ENCODE measurements at places on chromosomes 7 and 10. TPM values are rescaled to one million over a fixed set of nuclear protein-coding genes. Genes with fewer than 3 reads are reported as not detected.
A peak's percentile ranks its signal among the peaks of the same experiment; 100 is the strongest.

The KLLN gene
- 2.1 TPM for total RNA-seq

DNA sequence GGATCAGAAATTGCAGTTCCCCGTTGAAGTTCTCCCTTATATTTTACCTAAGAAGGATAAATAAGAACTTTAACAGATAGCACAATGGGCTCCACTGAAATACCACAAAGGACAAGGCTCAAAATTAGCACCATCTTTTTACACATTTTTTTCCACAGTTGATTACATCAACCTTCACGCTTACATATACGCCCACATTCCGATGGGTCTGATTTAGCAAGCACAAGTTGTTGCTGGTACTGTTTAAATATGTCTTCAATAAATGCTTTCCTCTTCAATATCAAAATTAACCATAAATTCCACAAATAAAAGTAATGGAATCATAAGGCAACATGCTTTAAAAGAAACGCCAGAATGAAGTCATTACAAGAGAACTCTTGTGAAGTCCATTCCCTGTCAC, 79.5 kb downstream of the NEBL start:
- no peak for DNase-seq

- no peak for DNase-seq
Measured at GRCh38 chr10:59960751-59961150, 54.4 kb upstream of the CCDC6 start.

GRCh38 chr10:102460836-102461186, 9.5 kb upstream of the C10orf95 start:
- DNase-seq: no peak

The RBP4 gene
- 3.3 TPM for total RNA-seq

The GPRIN2 gene
- total RNA-seq: 9.4 TPM

DNA sequence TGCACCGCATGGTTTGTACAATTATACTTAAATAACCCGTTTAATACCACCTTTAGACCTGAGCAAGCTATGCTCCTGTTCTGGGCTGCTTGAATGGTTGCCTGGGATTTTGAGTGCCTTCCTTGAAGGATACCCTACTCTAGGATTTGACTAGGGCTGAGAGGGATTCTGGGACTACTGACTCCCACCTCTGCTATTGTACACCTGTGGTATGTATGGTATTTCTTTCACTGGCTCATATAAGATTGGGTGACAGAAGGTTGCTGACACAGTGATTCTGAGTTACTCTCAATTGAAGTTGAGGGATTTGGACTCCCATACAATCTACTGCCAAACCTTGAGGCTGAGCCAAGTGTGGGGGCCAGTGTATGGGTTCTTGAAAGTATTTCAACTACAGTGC, 494.4 kb upstream of the SEMA3D start:
- DNase-seq: no peak

DNA sequence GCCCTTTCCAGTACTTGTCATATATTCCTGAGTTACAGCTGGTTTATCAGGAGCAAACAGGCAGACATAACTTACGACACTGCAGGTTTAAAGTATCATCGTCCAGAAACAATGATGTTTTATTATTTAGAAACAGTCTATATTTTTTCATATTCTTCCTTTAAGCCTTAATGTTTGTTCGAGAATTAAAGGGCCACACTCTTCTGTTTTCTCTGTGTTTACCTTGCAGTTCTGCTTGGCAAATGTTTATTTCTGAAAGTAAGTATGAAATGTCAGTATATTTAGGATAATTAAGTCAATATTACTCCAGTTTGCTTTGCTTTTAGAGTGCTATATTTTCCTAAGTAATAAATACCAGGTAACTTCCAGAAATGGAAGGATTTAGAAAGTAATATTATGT, 115.1 kb downstream of the VTI1A start:
- DNase-seq: no peak

DNA sequence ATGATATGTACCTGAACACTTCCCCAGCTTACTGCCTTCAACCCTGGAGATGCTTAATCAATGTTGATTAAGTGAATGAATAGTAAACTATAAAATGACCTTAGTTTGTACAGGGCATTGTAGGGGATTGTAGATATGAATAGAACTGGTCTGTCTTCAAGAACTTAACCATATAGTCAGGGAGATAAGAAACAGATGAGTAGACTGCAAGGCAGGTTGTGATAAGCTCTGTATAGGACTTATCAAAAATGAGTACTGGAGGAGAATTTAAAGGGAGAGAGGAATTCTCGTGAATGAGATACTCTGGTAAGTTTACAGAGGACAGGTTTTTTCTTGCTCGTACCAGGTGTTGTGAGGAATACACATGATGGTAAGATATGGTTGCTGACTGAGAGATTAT, 27.6 kb downstream of the SGPL1 start:
- no peak for DNase-seq

DNA sequence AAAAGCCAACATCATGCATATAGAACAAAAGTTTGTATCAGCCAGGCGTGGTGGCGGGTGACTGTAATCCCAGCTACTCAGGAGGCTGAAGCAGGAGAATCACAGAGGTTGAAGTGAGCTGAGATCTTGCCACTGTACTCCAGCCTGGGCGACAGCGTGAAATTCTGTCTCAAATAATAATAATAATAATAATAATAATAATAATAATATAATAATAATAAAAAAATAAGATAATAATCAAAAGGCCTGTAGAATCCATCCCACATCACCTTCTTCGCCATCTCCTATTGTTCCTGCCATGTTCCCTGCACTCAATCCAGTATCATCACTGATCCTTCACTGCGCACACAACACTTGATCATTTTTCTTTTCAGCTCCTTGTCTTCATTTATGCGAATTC, 619.3 kb upstream of the ADARB2 start:
- no peak for DNase-seq

The FZD8 gene
- total RNA-seq: 2.6 TPM

DNA sequence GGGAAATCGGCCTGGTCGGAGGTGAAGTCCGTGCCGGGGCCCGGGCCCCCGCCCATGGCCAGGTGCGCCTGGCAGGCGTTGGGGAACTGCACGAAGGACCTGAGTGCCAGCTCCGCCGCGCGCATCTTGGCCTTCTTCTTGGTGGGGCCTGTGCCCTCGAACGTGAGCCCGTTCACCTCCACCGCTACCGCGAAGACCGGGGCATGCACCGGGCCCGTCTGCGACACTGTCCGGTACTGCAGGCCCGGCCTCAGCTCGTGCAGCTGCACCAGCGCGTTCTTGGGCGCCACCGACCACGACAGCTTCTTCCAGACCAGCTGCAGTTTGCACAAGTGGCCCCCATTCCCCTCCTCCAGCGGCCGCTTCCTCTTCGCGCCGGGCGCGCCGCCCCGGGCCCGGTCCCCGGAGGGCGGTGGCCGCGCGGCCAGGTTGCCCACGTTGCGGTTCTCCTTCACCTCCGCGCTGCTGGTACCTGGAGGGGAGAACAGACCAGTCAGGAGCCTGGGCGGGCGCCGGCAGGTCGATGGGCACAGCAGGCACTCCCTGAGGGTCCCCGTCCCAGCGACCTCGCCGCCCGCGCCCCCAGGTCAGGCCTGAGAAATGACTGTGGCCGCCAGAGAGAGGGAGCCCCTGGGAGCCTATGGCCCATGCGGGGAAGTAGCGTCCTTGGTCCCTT, 307.4 kb downstream of the WDR37 start:
- peak; percentile 40 for DNase-seq

DNA sequence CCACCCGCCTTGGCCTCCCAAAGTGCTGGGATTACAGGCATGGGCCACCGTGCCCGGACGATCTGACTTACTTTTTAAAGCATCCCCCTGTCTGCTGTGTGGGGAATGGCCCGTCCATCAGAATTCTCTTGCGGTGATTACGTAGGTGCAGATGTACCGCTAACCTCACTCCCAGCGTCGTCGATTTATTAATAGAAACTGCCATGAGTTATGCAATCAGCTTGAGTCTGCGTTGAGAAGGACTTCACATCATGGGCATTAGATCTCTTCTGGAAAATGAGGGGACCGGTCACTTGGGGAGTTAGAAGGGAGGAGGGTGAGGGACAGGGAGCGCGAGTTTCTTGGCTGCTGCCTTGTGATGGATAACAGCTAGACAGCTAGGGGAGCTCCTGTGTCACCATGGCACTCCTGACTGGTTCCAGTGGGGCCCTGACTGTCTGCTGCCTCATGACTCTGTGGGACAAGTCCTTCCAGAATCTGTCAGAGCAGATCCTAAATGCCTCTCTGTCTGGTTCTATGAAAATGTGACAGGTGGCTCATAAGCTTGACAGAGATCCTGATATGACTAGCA, 35.2 kb downstream of the POR start:
- DNase-seq: no peak

DNA sequence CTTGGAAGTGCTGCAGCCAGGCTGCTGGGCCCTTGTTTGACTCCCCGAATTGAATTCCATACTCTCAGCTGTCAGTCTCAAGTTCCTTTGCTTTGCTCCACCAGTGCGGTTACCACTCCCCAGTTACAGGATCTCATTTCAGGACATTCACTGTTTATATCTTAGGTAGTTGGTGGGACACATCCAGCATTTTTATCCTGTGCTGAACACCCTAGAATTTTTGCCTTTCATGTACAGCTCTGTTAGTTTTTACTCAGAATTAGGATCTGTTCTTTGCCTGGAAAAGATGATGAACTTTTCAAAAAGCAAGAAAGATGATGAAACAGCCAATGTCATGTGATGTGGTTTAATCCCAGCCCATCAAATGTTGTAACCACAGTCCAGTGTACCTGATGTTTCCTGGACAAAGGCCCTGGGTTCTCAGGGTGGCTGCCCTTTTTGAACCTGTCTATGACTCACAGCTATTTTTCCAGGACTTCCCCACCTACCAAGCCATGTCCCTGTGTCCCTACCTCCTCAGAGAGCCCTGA, 149.7 kb downstream of the NOC3L start:
- no peak for DNase-seq

The CLCN1 gene
- total RNA-seq: 0.31 TPM

The RPEL1 gene
- not detected for total RNA-seq

DNA sequence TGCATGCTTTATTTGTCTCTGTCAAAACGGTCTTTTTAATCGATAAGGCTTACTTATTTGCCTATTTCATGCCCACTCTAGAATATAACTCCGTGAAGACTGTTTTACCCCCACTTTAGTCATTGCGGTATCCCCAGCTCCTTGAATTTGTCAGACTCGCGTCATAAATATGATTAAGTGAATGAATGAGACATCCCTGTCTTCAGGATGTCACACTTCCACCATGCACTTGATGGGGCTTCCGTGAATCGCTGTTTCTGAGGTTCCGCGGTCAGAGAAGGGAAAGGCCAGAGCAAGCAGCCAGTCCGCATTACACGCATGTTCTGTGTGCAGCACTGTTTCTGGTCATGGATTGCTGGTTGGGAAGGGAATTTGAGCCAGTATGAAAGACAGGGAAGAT, 138.8 kb downstream of the CELF2 start:
- DNase-seq: no peak

DNA sequence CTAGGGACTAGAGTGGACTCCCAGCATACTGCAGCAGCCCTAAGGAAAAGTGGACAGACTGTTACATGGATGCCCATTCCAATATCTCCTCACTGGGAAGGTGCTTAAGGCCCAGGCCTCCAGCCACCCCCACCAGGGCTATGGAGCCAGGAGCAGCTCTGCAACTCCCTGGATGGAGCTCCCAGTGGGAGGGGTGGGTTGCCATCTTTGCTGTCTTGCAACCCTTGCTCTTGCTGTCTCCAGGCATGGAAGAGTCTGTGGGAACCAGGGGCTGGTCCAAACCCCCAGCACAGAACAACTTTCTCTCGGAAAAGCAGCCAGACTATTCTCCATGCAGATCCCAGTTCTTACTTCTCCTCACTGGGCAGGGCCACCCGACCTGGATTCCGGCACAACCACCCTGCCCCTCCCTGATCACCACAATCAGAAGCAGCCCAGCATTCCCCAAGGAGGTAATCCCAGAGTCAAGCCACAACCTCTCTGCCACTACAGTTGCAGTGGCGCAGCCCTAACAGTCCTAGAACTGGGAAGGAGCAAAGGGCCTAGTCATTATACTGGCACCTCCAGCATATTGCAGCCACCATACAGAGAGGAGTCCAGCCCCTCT, 41.8 kb upstream of the ZNF488 start:
- DNase-seq: no peak

The CTAGE8 gene
- total RNA-seq: 3.2 TPM

DNA sequence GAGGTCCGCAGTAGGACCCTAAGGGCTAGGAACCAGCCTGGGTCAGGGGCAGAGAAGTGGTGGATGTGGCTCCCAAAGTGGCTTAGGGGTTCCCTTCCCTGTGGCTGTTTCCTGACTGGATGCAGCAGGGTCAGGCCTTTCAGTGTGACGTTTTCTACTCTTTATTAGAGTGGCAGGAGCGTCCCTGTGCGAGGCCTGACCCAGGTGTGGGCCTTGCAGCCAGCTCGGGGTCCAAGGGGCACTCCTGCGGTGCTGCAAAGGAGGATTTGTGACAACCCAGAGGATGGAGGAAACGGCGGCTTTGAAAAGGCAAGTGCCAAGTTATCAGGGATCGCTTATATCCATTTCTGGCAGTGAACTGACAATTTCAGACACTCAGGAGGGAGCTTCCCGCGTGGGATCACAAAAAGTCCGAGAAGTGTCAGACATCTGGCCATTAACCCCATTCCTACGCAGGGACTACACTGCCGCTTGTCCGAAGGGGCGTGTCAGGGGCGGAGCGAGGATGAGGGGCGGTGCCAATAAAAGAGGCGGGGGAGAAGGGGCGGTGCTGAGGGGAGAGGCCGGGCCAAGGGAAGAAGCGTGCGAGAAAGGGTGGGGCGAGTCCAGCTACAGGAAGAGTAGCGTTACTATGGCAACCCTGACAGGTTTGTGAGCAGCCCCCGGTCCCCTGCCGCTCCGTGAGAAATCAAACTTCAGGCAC, 98.8 kb upstream of the ZNF722 start:
- DNase-seq: peak; percentile 88

GRCh38 chr10:82505009-82505408, 630.0 kb downstream of the NRG3 start:
- no peak for DNase-seq

- DNase-seq: no peak
Measured at GRCh38 chr7:129907122-129907736, 45.5 kb downstream of the UBE2H start.

The STEAP1B gene
- total RNA-seq: 0.73 TPM

The ANKRD2 gene
- 1.1 TPM for total RNA-seq

- no peak for DNase-seq
Measured at GRCh38 chr7:66466081-66466600, 162.5 kb upstream of the KCTD7 start.

The ITGA8 gene
- total RNA-seq: 58.6 TPM

The FEZF1 gene
- total RNA-seq: not detected

GRCh38 chr10:14325325-14325955, 5.3 kb downstream of the FRMD4A start:
- DNase-seq: no peak

The ASIC3 gene
- 0.34 TPM for total RNA-seq

The MAPK8 gene
- 49.3 TPM for total RNA-seq

The EIF3B gene
- total RNA-seq: 142 TPM

GRCh38 chr10:70847659-70848360, 32.1 kb downstream of the SGPL1 start:
- DNase-seq: no peak

The KIFBP gene
- total RNA-seq: 27.3 TPM

Data from ureter (tissue), 1 donor.